ENCODE measurements at places on chromosomes 12 and 14.

- peak; percentile 30 for DNase-seq
Measured at GRCh38 chr14:55446127-55446736, 5.8 kb upstream of the TBPL2 start.

GRCh38 chr14:27688841-27689444, 1077.6 kb upstream of the FOXG1 start:
- DNase-seq = no peak

GRCh38 chr12:1855241-1855640, 34.9 kb downstream of the LRTM2 start:
- DNase-seq = no peak

GRCh38 chr14:20627346-20628027, 14.0 kb downstream of the OR6S1 start:
- no peak for DNase-seq

DNA sequence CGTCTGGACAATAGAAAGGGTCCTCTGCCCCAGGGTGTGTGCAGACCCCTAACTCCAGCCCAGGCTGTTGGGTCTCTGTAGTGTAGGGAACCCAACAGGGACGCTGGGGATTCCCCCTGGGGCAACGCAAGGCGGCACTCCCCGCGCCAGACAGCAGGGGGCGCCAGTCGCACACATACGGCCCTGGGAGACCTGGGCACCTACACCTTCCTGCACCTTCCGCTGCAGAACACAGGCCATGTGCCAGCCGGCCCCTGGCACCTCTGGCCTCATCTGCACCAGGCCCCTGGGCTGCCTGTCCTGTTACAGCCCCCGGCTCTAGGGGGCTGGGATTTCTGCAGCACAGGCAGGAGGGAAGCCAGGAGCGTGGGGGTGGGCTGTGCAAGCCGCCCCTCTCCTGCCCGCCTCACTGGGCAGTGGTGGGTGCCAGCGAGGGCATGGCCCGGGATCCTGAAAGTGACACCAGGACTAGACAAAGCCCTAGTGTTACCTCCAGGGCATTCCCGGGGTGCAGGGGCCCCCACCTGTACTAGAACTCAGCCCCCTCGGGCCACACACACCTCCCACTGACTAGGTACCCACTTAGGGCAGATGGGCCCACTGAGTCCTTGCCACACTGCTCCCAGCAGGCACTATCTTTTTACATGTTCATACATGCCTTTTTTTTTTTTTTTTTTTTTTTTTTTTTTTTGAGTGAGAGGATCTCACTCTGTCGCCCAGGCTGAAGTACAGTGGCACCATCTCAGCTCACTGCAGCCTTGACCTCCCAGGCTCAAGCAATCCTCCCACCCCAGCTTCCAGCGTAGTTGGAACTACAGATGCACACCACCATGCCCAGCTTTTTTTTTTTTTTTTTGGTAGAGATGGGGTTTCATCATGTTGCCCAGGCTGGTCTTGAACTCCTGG, 37.5 kb downstream of the CCNK start:
- DNase-seq = peak; percentile 42

DNA sequence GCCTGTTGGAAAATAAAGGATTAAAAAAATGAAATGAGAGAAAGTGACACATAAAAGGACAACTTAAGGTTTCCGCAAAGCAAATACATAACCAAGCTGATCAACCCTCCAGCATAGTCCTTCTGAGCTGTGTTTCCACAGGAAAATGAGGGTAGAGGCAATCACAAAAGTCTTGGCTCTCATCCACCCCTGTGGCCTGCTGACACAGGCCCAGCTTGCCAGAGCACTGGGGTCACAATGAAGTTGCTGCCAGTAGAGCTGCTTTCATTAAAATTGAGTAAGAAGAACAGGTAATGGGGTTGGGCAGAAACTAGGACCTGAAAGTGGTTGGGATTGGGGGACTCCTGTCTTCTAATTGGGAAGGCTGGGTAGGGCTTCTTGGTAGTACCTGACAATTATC, 65.9 kb downstream of the RERG start:
- DNase-seq = no peak

- no peak for DNase-seq
Measured at GRCh38 chr14:72120315-72120714, 188.1 kb downstream of the RGS6 start.

GRCh38 chr14:75406102-75406501, 21.7 kb upstream of the JDP2 start:
- DNase-seq = no peak

GRCh38 chr12:80936642-80937390, 918 bp downstream of the LIN7A start:
- peak; percentile 5 for DNase-seq

- no peak for DNase-seq
Measured at GRCh38 chr12:19772776-19773175, 333.5 kb downstream of the AEBP2 start.

GRCh38 chr14:102252834-102253801, 51.8 kb downstream of the MOK start:
- DNase-seq = no peak

- DNase-seq = no peak
Measured at GRCh38 chr14:58805057-58805456, 167.3 kb downstream of the DACT1 start.

- DNase-seq = no peak
Measured at GRCh38 chr14:88597601-88598000, 34.8 kb downstream of the ZC3H14 start.

GRCh38 chr14:83842547-83842946, 1687.4 kb upstream of the FLRT2 start:
- DNase-seq = no peak

GRCh38 chr14:96239711-96240141, 16.3 kb upstream of the BDKRB1 start:
- peak; percentile 14 for DNase-seq

GRCh38 chr12:26906704-26907103, 31.1 kb downstream of the INTS13 start:
- no peak for DNase-seq

DNA sequence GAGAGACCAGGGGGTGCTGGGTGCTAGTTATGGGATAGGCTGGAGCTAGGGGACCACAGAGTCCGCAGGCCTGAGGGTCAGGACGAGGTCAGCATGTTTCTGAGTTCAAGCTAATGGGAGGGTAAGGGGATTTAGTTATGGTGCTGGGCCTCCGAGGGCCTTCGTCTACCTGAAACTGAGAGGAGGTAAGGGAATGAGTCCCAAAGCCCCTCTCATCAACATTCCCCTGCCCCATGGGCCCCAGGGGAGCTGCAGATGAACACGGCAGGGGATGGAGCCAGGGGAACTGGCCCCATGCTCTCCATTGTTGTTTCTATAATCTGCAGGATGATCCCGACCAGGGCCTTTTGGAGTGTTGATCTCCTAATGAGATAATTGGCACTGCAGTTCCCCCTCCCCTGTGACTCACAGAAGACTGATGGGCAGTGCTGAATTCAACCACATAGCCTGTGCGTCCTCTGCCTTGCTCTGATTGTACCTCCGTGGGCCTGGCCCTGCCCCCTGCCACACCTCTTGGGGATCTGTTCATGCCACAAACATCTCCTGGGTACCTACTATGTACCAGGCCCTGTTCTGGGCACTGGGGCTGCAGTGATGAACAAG, 21.4 kb downstream of the FAIM2 start:
- DNase-seq = no peak

DNA sequence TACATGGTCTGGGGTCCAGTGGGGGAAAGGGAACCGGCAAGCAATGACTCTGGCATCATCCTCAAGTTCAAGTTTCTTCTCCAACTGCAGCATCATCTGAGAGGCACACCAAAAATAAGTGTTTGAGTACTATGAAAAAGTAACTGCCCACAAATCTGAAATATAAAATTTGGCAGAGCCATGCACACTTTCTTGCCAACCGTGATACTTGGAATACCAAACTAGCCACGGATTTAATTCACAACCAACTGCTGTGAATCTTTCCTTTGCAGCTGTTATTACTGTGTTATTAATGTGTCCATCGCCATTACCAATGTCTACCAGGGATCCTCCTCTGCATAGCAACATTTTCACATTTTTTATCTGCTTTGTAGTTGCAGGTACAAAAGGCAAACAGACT, 74.6 kb downstream of the GXYLT1 start:
- DNase-seq = no peak

- DNase-seq = no peak
Measured at GRCh38 chr14:54364555-54365415, 32.0 kb upstream of the CDKN3 start.

GRCh38 chr12:113724794-113725556, 241.2 kb downstream of the RBM19 start:
- no peak for DNase-seq

GRCh38 chr12:123681605-123682004, 10.7 kb downstream of the TCTN2 start:
- no peak for DNase-seq

DNA sequence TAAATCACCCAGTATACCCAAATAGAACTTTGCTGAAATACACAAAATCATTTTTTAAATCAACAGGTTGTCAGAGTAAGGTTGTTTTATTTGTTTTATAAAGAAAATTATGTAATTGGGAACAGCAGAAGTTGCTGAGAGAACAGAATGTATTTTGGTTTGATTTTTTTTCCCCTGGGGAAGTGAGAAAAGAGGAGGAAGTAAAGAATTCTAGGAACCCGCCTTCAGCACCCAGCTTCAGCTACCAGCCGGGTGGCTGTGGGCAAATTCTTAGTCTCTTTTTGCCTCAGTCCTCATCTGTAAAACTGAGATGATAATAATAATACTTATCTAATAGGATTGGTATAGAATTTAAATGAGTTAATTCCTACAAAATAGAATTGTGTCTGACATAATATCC, 119.4 kb downstream of the SRGAP1 start:
- DNase-seq = no peak

DNA sequence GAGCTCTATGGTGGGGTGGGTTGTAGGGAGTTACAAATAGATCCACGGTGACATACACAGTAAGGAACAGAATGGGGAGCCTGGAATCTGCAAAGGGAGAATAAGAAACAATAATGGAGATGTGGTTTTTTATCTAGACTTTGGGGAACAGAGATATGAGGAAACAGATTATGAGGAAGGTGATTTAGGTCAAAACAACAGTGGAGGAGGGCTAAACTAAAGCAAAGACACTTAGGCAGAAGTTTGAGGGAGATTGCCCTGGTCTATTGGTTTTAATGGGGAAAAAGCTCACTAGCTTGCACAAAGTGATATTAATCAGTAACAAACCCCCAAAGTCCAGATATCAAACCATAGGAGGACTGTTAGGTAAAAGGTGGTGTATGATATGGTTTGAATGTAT, 144.5 kb upstream of the DYRK2 start:
- no peak for DNase-seq

DNA sequence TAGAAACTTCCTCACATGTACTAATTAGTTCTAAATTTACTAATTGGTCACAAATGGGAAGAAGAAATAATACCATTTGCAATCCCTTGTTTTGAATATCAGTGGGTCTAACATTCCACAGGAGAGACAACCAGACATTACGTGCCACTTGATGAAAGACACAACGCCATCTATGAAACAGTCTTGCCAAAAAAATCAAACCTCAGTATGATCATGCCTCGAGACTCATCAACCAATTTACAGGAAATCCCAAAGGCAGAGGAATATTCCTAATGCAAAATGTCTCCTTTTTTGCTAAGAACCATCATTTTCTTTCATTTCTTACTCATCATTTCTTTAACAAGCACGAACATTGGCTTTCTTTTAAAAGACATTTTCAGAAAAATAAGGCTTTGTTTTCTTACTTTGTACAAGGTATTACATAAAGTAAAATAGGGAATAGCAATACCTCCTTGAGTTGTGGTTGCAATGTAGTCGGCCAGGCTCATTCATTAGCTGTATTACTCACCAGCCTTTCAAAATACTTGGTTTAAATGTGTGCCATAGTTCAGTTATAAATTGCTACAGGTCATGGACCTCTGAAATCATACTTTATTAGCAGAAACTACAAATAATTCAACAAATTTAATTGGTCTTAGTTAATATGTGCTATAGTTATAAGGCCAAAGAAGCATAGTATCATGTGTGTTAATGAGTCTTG, 436.2 kb upstream of the FLRT2 start:
- DNase-seq = no peak

DNA sequence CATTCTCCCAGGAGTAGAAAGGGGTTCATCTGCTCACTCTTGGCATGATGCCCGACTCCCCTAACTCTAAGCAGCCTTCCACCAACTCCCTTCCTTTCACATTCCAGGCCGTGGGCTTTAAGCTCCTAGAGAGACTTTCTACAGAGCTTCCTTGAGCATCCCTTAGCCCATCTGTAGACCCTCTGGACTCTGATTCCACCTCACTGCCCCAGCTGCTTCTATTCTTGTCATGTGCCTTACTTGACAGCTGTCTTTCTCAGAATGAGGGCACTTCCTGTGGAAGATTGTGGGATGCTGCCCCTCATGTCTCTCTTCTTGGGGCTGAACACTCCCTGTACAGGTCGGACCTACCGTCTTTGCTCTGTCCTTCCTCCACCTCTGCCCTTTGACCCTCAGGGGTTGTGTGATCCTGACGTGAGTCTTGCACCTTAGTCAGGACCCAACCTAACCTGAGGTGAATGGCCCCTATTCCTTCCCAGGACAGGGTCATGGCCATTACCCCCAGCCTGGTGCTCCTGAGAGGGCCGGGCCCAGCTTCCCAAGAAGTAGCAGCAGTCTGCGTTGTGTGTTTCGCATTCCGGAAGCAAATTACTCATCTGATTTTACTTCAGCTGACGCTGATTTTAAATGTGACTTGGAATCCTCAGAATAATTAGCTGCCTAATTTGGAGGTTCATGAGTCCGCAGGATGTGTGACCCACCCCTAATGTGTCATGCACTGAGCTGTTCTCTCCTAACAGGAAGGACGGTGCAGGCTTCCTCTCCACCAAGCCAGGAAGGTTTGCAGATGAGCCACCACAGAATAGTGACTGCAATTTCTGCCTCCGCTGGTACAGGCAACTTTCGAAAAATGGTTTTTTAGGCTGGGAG, 2.7 kb upstream of the GALNT6 start:
- DNase-seq = no peak

GRCh38 chr14:32820682-32821081, 118.0 kb upstream of the NPAS3 start:
- DNase-seq = no peak

DNA sequence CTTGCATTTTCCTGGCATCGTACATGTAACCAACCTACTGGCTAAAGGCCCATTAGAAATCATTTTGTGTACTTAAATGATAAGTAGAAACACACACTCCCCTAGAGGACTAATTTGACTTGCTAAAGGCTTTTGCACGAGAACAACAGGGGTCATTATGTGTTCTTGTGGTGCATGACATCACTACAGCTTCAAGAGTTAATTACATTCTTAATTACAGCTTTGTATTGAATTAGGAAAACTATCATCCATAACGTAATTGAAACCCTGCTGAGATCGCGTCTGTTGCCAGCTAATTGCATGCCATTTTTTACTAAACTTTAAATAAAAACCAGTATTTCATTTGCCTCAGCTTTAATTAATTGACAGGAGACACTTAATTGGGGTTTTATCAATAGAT, 51.4 kb downstream of the TMEM132C start:
- DNase-seq = no peak

GRCh38 chr12:94147991-94148738, at the start of gene PLXNC1:
Gene PLXNC1 (plus strand): TSS chr12:94148577. CDS start chr12:94148972, 395 bp downstream.
- DNase-seq = no peak

GRCh38 chr12:131773582-131774221, 54.5 kb upstream of the MMP17 start:
- no peak for DNase-seq

Data from RCC 7860 (cell line).